Left renal cortex interstitium (tissue), 4 donors: ENCODE measurements at places on chromosomes 3 and 15.

GRCh38 chr15:96170979-96171739 lies 159.3 kb upstream of the NR2F2 start:
- DNase-seq = no peak

- DNase-seq = no peak
These were observed 497.0 kb upstream of the TBL1XR1 start for GRCh38 chr3:177694316-177694715.

GRCh38 chr3:158103081-158103886 lies 2.9 kb downstream of the SHOX2 start:
- DNase-seq = no peak

GRCh38 chr3:112376992-112377391 lies 44.0 kb downstream of the CD200 start:
- DNase-seq = no peak

- DNase-seq = no peak
These were observed 89.7 kb downstream of the SSR3 start for GRCh38 chr3:156465194-156465593.

GRCh38 chr3:101938262-101938847 lies 89.0 kb downstream of the NFKBIZ start:
- DNase-seq = no peak

DNA sequence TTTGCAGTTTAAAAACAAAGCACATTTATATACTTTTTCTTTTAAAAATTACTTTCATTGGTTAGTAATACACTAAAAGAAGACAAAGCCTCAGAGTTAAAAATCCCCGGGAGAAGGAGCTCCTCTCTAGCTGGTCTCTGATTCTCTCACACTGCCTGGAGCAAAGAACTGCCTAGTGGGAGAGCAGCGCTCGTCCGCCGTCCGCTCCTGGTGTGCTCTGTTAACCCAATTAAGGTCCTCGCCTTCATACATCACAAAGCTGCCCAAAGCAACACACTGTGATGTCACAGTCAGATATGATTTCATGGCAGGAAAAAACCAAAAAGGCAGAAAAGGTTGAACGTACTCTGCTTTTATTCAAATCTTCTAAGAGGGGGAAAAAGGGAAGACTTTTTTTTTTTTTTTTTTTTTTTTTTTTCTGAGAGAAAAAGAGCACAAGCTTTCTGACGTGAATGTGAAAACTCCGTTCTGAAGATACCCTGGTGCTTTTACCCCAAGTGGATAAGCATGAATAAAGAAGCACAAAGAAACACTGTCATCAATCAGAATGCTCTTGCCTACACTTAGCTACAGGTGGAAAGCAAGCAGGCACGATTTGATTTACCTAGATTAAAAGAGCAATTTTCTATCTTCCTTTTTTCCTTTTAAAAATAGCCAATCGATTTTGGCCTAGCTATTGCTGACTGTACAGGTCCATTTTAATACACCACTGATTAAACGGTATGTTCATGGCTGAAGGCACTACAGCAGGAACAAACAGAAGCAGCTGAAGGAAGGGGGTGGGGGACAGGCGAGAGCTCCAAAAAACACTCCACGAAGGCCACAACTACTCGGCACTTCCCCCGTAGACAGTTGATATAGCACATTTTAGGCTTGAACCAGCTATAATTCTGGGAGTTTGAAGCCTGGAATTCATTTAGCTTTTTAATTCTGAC lies 115.2 kb downstream of the TIGIT start:
- no peak for DNase-seq

DNA sequence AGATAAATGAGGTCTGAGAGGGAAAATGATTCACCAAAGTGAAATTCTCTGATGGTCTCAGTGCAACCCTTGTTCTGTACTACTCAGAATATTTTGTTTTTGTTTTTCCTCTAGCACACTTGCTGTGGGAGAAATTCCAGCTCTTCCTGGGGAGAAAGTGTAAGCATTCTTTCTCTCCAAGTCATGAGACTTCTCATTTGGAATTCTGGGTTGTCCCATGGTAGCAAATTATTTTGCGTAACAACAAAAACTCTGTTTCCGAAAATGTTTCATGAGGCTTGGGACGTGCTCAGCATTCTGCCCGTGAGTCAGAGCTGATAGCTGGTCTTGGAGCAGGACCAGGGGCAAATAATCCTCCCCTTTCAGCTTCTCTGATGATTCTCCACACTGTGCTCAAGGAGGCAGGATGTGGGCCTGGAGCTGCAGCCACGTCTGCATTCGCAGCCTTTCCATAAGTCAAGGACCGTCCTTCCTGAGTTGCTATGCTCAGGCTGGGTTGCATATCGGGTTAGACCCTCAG lies 70.3 kb downstream of the SENP2 start:
- no peak for DNase-seq

GRCh38 chr3:13569201-13569600 lies 20.3 kb downstream of the FBLN2 start:
- DNase-seq = no peak

DNA sequence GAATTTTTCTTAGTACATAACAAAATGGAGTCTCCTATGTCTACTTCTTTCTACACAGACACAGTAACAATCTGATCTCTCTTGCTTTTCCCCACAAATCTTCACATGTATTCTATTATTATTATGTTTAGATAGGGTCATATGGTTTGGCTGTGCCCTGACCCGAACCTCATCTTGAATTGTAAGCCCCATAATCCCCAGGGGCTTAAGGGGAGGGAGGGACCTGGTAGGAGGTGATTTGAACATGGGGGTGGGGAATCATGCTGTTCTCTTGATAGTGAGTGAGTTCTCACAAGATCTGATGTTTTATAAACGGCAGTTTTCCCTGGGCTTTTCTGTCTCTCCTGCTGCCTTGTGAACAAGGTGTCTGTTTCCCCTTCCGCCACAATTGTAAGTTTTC lies 86.7 kb upstream of the SELENOK start:
- no peak for DNase-seq

DNA sequence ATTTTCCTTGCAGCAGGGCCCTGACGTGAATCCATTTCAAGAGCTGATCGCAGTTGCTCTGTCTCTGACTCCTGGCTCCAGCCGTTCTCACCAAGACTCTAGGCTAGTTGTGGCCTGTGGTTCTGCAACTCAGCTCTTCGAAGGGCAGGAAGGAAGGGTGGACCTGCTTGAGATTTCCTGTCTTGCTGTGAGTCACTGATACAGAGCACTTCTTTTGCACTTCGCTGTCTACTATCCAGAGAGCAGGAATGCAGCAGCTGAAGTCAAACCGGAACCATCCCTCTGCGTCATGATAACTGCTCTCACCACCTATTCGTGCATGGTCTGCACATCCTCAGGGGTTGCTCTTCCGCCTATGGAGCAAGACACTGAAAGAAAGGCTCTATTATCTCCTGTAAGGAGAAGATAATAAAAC lies 59.7 kb downstream of the RAP2B start:
- DNase-seq = no peak

GRCh38 chr3:115204475-115204874 lies 57.4 kb upstream of the ZBTB20 start:
- DNase-seq = no peak

GRCh38 chr3:106473576-106474475 lies 605.0 kb upstream of the CBLB start:
- no peak for DNase-seq

DNA sequence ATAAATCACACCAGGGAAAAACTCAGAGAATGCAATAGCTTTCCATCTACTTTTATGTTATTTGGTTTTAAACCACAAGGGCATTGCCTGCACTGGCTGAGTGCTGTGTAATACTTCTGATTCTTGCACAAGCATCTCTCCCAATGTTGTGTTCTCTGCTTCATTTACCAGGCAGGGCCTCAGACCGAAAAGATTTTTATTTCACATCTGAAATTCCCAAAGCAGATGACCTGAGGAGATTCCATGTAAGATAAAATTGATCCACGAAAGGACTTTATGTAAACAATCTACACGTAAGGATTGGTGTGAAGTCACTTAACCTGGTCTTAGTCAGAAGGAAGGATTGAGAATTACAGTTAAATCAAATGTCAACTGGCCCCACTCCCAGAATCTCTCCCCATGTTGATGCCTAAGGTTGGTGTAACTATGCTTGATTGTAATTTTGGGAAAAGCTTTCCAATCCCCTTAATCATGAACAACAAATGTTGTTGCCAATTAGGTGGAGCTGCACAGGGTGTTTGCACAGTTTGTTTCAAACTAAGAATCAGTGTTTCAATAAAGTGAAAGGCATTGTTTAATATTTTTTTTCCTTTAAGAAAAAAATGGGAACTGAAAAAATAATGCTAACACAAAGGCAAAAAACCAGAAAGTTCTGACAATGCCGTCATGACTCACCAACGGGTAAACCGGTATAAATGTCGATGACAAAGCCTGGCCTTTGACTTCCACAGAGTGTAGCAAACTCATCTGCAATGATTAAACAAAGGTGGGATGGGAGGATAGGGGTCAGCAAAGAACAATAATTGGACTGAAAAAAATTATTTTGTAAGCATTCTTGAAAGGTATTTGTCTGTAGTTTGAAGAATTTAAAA lies 128.6 kb downstream of the DUT start:
- no peak for DNase-seq

DNA sequence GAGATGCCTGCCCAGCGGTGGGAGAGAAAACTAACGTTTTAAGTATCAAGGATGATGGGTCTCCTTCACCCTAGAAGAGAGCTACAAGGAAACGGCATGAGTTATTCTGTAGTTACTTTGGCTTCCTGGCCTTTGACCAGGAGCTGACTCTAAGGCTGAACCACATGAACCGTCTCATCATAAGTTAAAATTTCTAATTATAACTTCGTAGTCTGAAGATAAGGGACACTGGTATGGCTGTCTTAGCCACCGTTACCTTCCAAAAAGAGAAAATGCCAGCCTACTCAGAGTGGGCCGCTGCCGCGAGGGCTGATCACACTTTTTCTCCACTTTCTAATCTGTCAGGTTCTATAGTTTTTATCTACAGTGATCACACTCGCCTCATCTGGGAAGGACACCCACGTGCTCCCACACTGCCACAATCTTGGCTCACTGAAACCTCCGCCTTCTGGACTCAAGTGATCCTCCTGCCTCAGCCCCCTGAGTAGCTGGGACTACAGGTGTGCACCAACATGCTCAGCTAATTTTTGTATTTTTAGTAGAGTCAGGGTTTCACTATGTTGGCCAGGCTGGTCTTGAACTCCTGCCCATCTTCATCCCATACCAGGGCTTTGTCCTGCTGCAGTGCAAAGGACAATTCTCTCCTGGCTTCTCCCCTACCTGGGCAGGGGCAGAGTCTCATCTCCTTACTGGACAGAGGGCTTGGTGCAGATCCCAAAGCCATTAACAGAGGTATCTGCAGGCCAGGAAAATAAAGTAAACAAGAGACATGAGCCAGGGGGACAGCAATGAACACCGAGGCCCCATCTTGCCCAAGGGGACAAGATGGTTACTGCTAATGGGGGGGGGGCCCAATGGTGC lies 73.4 kb downstream of the RFTN1 start:
- DNase-seq = no peak

DNA sequence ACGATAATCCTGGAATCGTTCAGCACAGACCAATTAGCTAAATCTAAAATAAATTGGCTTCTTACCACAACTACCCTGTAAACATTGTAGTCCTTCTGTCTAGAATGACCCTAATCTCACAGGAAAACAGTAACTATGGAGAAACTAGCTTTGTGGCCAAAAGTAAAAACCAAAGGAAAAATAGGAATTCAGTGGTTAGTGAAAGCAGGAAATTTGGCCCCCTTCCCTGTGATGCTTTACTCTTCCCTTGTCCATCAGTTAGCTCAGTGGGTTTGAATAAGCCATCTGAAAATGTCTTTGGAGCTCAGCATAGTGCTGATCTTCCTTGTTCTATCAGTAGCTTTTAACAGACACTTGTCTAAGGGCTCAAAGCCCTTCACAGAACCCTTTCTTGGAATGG lies 1.6 kb downstream of the NMD3 start:
- DNase-seq = no peak

GRCh38 chr3:152149832-152150231 lies 118.9 kb upstream of the MBNL1 start:
- DNase-seq = no peak

DNA sequence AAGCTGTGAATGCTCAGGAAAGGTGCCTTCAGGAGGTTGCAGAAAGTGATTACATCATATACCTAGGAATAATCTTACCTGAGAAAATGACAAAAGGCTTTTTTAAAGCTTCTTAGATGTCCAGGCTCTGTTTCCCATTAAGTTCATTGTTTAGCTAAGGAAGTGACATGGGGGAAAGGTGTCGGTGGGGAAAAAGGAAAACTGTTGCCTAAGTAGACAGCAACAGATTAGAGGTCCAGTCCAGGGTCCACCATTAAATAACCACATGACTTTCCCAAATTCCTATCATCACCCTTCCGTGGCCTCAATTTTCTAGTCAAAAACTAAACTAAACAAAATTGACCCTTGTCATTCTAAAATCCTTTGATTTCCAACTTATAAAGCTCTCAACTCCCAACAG lies 4.3 kb downstream of the WWTR1 start:
- DNase-seq = no peak

DNA sequence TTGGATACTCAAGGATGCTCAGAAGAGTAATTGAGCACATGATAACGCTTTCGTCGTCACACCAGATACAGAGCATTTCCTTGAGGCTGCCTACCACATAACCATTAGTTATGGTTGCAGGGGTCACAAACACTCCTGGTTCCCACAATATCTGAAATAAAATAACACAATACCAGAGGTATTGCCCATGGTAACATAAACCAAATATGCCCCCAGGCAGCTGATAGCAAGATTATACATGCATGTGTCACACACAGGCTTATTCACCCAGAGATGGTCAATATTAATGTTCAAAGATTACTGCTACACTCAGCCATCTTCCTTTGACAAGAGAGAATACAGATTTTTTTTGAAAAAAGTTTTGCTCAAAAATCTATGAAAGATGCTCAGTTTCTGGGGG lies 7.3 kb downstream of the RPL39L start:
- no peak for DNase-seq

GRCh38 chr15:60326824-60327654 lies 70.7 kb downstream of the ANXA2 start:
- peak; percentile 70 for DNase-seq

DNA sequence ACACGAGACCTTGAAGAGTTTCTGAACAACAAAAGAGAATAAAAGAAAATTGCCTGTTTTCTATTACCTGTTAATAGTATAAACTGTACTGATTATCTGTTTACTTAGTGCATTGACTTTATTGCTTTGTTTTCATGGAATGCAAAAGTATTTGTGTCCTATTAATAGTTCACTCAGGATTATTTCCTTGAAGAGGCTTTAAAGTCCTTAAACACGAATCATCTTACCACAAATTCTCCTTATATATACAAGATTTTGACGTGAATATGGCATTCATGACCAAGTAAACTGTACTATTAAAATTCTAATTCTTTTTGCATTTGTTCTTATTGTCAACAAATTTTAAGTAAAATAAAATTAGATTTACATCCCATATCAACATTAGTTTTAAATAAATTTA lies 513.0 kb downstream of the NTRK3 start:
- no peak for DNase-seq

DNA sequence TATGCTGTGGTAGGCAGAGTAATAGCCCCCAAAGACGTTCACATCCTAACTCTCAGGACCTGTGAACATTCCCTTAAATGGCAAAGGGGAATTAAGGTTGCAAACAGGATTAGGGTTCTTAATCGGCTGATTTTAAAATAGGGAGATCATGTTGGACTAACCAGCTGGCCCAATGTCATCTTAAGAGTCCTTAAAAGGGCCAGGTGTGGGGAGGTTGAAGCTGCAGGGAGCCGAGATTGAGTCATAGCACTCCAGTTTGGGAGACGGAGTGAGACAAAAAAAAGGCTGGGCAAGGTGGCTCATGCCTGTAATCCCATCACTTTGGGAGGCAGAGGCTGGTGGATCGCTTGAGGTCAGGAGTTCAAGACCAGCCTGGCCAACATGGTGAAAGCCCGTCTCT lies 1.6 kb upstream of the FLNB start:
- DNase-seq = no peak
